ENCODE measurements at places on chromosomes 3 and 15.
A peak's percentile ranks its signal among the peaks of the same experiment; 100 is the strongest.

GRCh38 chr3:24235121-24235520 lies 259.5 kb downstream of the THRB start:
- DNase-seq: peak; percentile 58

- no peak for DNase-seq
Observed at GRCh38 chr15:57079931-57080620, 161.6 kb downstream of the TCF12 start.

DNA sequence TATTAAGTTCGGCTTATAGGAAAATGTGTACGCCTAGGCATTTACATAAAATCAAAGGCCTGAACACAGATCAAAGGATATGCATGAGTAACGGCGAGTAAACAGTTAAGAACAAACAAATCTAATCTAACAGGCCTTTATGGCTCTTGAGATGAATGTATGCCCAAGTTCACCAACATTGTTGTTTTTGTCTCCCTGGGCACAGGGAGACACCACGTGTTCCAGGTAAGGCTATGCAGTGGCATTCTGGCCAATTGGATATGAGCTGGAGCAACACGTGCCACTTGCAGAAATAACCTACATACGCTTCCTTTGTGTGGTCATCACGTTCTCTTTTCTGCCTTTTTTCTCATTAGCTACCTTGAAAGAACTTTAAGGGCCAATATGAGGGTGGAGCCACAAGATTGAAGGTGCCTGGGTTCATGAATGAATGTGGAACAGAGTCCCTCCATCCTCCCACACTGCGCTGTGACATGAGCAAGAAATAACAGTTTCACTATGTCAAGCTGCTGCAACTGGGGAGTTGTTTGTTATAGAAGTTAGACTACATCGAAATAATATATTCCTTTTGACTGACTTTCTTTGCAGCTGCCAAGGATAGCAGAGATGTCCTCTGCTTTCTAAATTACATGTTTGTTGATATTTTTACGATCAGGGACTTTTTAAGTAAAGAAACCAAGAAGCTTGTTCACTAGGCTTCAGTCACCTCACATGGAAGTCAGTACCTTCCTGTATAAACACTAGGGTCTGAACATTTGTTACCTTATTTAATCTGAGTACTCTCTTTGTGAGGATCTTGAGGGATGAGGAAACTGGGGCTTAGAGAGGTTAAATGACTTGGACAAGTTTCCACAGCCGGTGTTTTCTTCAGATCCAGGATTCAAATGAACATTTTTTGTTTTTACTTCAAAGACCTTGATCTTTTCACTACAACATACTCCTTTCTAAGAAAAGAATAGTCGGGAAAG lies 427.5 kb upstream of the TBL1XR1 start:
- DNase-seq: no peak

- no peak for DNase-seq
Observed at GRCh38 chr3:146093896-146094295, 67.1 kb downstream of the PLOD2 start.

DNA sequence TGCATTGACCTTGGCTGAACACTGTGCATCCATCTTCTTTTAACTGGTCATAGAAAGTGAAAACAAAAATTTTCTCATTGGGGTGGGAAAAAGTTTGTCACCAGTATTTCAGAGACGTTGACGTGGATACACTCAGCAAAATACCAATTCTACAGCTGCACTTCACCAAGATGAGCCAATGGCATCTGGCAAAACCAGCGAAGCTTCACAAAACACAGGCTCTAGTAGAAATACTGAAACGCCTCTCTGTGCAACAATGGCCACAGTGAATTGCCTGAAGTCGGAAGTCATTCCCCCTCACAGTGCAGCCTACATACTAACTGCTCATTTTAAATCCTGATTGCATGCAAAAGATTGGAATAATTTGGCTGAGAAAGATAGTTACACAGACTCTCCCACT lies 17.0 kb downstream of the PCYT1A start:
- no peak for DNase-seq

- DNase-seq: no peak
Observed at GRCh38 chr3:133506215-133506901, 67.1 kb upstream of the CDV3 start.

- DNase-seq: no peak
Observed at GRCh38 chr15:87239582-87240230, 1016.8 kb downstream of the NTRK3 start.

DNA sequence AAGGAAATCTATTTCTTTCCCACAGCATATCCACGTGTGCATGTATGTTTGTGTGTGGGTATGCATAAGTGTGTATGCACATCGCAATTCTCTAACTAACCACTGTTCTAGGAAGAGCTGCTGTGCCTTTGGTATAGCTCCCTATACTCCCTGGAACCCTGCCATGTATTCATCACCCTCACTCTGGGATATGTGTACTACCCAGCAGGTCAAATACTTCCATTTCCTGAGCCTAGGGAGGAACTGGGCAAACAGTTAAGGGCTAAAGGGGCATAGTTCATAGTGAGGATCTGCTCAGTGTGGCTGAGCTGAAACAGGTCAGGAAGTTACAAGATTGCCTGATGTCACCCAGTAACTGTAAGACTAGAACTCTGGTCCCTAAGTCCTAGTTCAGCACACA lies 260.4 kb downstream of the RPLP1 start:
- DNase-seq: peak; percentile 13

DNA sequence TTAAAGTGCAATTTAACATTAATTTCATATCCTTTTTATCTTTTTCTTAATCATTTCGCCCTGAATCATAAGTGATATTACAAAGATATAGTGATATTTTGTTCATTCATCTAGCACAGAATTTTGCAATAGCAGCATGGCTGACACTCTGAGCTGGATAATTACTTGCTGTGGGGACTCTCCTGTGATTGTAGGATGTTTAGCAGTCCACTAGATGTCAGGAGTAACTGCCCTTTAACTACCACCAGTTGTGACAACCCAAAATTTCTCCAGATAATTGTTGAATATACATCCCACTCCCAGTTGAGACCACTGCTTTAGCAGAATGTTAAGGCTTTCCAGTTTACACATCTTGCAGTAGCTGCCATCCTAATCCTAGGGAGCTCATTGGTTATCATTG lies 196.8 kb upstream of the MBNL1 start:
- peak; percentile 69 for DNase-seq

- DNase-seq: no peak
Observed at GRCh38 chr3:50255251-50255615, 13.7 kb upstream of the SEMA3B start.

GRCh38 chr3:11093823-11094340 lies 60.4 kb upstream of the HRH1 start:
- DNase-seq: no peak

GRCh38 chr15:73165844-73166243 lies 113.6 kb downstream of the NEO1 start:
- no peak for DNase-seq

DNA sequence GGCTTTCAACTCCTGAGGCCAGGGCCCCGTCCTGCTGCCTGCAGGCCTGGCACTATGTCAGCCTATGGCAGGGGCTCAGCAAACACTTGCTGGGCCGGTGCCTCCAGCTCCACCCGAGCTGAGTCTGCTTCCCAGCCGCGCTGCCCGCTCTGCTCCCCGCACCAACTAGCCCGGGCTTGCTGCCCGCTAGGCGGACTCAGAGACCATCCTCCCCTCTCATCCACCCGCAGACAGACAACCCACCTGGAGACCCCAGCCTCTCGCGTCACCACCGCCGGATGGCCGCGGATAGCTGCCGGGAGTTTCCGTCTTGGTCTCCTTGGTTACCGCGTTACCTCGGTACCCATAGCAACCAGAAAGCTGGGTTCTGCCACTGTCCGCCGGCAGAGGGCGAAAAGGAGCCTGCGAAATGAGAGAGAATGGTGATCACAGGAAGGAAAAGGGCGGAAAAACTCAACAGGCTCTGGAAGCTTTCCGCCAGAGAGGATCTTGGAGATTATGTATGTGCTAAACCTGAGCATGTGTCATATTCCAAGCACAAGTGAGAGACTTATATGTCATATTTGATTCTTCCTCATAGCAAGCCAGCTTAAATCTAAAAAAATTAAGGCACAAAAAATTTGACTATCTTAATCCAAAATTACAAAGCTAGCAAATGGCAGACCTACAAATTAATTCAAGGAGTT lies at the start of gene ZBBX:
ZBBX (minus strand) TSS at position 294 of the 686 bp plus-strand sequence. CDS start 7,396 bp downstream, outside the sequence.
- peak; percentile 85 for DNase-seq

Measured in ELR (cell line).